Cerebellar nuclear complex (tissue), 1 donor: ENCODE measurements at places on chromosomes 4 and X.

DNA sequence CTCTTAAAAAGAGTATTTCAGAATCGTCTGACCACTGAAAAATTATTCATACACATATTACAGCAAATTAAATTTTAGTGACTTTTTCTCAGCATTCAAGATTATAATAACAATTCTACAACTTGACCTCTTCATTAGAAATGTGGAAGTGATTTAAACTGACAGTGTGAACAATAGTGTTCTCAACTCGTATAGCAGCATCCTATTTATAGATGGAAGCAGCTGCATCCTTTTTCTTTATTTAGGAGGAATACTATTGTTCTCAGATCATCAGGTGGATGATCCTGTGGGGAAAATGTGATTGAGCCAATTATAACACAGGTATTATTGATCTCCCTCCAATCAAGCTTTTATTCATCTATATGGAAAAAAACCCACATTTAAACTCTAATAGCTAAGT, 56.7 kb downstream of the RAPGEF2 start:
- DNase-seq = no peak

DNA sequence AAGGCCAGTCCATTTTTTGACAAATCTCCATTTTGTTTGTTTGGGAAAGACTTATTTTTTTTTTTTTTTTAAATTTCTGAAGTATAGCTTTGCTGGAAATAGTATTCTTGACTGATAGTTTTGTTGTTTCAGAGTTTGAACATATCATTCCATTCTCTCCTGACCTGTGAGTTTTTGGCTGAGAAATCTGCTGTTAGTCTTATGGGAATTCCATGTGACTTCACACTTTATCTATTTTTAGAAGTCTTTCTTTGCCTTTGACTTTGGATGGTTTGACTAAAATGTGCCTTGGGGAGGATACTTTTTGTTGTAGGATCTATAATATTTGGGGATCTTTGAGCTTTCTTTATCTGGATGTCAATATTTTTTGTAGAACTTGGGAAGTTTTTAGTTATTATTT, 10.7 kb upstream of the ADAM29 start:
- no peak for DNase-seq

- no peak for DNase-seq
Measured at GRCh38 chr4:144954230-144954629, 143.8 kb downstream of the ANAPC10 start.

DNA sequence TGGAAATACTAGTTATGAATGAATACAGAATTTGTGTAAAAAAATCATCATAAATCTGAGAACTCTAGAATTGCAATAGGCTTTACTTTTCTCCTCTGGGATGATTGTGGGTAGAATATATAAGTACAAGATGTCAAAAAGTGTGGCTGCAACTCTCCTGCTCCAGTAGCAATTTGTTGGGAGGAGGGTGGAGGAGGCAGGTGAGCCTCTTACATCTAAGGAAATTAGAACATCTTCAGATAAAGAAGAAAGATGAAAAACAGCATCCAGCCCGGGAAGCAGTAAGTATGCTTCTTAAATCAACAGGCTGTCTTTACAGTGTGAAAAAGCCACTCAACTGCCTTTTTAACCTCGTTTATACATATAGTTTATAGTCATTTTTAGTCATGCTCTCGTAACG, 83.7 kb downstream of the ATP8A1 start:
- DNase-seq = no peak

GRCh38 chrX:135973548-135974278, at the start of gene MMGT1:
MMGT1 (minus strand) TSS chrX:135973988; CDS start chrX:135973675, 313 bp downstream.
- peak; percentile 46 for DNase-seq

DNA sequence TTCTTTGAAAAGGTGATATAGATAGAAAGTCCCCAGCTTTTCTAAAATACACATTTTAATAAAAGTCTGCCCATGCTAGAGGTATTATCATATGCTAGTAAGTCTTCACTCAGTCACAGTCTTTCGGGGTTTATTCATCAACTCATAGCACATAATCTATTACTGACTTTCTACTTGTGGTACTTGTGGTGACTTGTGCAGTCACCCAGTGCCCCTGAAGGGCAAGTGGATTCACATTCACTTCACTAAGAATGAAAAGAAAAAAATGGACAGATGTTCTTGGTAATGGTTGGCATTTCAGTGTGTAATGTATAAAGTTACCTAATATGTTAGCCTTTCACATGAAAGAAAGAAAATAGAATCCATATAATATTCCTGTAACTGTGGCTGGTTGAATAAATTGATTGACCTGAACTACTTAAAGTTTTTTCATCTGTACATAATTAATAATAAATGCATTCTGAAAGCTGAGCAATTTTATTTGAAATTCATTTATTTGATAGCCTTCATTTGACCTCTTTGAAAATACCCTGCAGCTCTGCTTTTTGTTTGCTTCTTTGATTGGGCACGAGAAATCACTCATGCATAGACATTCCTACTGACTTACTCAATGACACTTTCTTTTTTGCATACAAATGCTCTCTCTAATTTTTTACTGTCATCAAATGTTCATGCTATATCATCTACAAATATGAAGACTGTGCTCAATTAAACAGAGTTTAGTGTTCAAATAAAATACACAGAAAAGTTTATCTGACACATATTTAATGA, 39.5 kb upstream of the ZNF330 start:
- DNase-seq = no peak

GRCh38 chrX:65643531-65644052, 23.9 kb upstream of the MSN start:
- no peak for DNase-seq

DNA sequence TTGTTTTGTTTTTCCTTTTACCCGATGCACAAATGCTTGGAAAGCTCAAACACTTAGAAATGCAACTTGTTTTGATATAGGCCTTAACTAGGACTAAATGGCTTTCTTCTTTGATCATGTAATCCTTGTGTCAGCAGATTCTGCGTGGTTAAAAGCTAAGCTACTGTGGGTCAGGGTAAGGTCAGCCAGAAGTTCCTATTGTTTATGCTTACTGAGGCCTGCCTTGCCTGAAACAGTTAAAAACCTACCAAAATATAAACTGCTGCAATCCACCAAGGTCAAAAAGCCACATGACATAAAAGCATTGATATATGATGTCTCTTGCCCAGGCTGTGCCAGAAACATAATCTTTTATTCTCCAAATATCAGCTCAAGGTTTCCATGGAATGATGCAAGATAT, 223.4 kb downstream of the FAM47B start:
- DNase-seq = no peak

DNA sequence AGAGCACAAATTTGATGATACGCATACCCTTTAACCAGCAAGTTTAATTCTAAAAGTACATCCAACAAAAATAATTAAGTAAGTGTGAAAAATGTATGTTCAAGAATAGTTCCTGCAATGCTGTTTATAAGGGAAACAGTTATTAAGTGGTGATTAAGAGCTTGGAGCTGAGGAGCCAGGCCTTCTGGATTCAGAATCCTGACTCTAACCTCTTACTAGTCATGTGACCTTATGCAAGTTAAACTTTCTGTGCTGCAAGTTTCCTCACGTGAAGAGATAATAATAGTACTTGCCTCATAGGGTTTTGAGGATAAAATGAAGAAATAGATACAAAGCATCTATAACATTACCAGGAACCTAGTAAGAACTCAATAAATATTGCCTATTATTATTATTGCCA, 77.7 kb downstream of the FAM13A start:
- no peak for DNase-seq

DNA sequence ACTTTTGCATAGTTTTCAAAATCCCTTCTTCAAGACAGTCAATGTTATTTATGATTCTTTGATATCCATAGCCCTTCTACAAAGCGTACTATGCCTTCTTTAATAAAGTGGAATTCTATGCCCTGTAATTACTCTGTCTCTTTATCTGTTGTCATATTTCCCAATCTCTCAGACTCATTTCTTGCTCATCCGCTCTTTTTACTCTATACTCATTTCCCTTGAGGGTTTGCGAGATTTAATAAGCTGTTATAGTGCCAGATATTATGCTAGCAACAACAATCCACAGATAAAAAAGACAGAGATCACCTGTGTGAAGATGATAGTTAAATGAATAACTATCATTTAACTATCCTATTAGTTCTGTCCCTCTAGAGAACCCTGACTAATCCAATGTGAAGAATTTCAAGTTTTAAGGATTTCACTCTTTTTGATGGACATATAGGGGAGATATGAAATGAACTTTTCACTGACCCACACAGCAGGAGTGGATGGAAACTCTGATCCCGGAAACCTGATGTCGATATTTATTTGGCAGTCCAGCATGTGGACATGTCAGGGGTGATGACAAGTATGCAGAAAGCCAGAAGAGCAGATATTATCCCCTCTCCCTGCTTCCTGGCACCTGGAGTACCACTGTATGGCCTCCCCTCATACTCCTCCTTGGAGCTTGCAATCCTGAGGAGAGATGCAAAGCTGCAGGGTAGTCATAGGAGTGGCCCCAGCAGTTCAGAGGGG, 49.7 kb downstream of the TMEM156 start:
- no peak for DNase-seq

GRCh38 chr4:6962211-6963041, 52.8 kb downstream of the TBC1D14 start:
- DNase-seq = no peak

GRCh38 chr4:98969878-98970785, 25.4 kb upstream of the METAP1 start:
- no peak for DNase-seq

GRCh38 chrX:9127986-9128385, 94.1 kb upstream of the FAM9B start:
- no peak for DNase-seq

DNA sequence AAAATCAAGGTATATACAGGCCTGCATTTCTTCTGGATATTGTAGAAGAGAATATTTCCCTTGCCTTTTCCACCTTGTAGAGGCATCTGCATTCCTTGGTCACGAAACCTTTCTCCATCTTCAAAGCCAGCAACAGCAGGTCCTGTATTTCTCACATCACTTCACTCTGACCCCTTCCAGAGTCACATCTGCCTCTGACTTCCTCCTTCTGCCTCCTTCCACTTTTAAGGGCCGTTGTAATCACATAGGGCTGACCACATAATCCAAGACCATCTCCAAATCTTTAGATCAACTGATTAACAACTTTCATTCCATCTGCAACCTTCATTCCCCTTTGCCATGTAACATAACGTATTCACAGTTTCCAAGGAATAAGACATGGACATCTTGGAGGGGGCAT, 38.3 kb upstream of the NDP start:
- no peak for DNase-seq

- no peak for DNase-seq
Measured at GRCh38 chr4:151905197-151905596, 144.4 kb upstream of the GATB start.

GRCh38 chrX:155070663-155070974, 317 bp downstream of the CMC4 start:
- no peak for DNase-seq

DNA sequence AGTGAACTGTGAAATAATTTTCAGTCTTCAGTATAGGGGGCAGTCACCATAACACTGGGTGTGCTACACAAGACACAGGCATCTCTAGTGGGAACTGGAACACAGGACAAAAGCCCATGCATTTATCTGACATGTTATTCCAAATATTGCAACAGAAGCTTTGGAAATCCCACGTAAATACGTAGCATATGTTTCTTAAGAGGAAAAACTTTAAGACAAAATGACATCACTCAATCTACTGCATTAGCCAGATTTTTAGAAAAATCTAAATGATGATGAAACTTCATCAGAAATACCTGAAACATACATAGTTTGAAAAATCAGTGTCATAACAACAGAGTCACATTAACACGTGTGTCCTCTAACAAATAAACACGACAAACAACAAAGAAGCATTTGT, 14.5 kb downstream of the SHISA3 start:
- no peak for DNase-seq

GRCh38 chr4:93855926-93856325, 27.4 kb downstream of the ATOH1 start:
- no peak for DNase-seq

DNA sequence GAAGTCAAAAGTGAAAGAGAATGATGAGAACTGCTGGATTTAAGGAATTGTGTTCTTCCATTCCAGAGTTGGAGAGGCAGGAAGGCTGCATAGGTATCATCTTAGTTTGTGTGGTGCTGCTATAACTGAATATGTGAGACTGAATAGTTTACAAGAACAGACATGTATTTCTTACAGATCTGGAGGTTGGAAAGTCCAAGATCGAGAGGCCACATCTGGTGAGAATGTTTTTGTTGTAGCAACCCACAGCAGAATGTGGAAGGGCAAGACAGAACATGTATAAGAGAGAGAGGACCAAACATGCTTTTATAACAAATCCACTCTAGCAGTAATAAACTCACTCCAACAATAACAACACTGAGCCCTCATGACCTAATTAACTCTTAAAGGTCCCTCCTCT, 408.6 kb downstream of the FAM47B start:
- no peak for DNase-seq

DNA sequence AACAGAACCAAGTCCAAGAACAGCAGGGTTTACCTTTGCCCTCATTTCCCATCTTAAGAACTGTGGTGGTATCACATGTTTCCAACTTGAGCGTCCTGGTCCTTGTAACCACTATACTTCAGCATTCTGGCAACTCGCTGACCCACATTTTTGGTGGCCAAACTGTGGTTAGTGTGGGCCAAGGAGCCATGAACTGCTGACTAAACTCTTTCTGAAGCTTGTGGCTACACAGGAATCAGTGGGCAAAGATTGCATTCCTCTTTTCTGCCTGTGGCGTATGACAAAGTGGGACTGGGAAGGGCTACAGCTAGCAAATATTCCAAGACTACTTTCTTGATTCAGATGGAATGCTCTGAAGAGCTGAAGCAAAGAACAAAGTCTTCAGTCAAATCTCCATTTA, 106.3 kb upstream of the MID1 start:
- no peak for DNase-seq

- DNase-seq = no peak
Measured at GRCh38 chrX:110276778-110277177, 41.1 kb downstream of the AMMECR1 start.

- no peak for DNase-seq
Measured at GRCh38 chr4:185222598-185222997, 13.2 kb downstream of the SNX25 start.

- no peak for DNase-seq
Measured at GRCh38 chrX:69510914-69511513, 6.9 kb downstream of the NALF2 start.

DNA sequence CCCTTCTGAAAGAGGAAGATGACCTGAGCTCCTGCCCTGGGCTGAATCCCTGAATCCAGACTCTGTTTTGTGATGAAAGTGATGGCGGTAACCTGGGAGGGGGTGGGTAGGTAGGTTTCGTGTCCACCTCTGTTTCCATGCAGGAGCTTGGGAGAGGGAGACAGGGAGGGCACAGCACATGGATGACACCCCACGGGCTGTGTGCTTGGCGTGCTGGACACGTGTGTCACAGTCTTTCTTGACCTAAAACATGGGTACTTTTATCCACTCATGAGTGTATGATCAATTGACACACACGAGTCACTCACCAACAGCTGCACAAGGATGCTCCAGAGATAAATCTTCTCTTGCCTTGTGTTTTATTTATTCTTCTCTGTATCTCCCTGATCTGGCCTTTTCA, 111.5 kb downstream of the DHRSX start:
- no peak for DNase-seq

GRCh38 chrX:154979629-154980028, 42.9 kb downstream of the F8 start:
- DNase-seq = no peak
